Stimulated activated CD4-positive, alpha-beta T cell treated with anti-CD3 and anti-CD28 coated beads, Interleukin-15, amount 100 ng/mL, for 1 hour (primary cell): ENCODE measurements at places on chromosomes 3 and 15.
A peak's percentile ranks its signal among the peaks of the same experiment; 100 is the strongest.

DNA sequence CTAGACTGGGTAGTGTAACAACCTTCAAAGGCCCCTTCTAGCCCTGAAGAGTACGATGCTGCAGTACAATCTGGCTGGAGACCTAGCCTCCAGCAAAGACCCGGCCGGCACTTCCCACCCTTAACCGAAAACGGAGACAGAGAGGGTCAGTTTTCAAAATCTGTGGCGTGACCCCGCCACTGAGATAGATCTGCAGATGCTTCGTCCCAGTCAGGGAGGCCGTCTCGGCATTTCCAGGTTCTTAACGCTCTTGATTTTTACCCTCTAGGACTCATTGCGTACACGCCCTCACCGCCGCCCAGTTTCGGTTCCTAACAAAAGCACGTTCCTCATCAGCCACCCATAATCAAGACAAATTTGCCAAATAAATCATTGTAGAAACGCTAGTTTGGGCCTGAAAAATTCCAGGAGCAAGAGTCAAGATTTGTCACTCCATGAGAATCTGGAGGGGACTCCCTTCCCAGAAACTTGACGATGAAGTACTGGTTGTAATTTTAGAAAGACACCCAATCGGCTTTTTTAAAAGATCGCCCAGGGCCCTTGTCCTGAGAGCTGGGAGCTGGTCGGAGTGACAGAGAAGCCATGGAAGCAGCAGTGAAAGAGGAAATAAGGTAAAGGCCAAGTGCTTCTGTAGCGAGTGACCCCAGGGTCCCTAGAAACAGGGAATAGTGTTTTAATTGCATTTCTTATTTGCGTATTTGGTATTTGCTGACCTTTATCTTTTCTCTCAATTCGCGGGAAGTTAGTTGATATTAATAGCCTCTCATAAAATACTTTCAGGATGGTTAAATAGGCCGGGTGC is 868 bp upstream of the TMEM87A start:
- DNase-seq: peak; percentile 48

DNA sequence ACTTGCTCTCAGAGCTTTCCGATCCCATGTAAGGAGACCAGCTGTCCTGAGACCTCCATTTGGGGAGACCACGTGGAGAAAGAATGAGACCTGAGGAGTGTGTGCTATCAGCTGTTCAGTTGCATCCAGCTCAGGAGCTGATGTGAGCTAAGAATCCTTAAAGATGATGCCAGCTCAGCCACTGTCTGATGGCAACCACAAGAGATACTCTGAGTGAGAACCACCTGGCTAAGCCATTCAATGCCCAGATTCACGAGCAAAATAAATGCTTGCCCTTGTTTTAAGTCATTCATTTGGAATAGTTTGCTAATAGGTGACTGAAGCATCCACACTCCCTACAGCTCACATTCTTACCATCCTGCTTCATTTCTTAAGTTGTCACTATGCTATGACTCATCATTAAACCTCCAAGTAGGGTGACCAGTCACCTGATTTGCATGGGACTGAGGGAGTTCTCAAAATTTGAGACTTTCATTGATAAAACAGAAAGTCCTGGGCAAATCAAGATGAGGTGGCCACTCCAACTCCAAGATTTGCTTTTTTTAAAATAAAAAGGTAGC is 56.4 kb downstream of the SPTSSB start:
- no peak for DNase-seq

GRCh38 chr15:79117442-79118204 is 27.0 kb upstream of the RASGRF1 start:
- DNase-seq: no peak

- DNase-seq: no peak
These were observed 231.9 kb downstream of the NSUN3 start for GRCh38 chr3:94294806-94295205.

- no peak for DNase-seq
These were observed 91.4 kb upstream of the POU1F1 start for GRCh38 chr3:87367736-87368135.

DNA sequence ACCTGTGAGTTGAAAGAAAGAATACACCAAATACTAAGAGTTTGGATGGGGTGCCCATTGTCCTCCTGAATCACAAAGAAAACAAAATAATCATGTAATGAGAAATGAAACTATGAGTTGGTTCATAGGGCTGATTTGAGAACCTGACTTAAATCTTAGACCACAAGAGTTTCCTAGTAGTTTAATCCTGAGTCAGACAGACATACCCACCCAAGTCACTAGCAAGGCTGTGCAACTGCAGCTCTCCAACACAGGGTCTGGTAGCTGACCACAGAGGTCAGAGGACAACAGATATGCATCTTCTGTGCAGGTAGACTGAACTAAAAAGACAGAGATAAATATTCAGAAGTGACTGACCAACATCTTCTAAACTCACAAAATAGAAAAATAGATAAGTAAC is 296.3 kb upstream of the TMCO5A start:
- no peak for DNase-seq

- DNase-seq: no peak
These were observed 4.3 kb downstream of the DNASE1L3 start for GRCh38 chr3:58206406-58207011.

GRCh38 chr3:138070006-138070405 is 45.4 kb downstream of the DZIP1L start:
- no peak for DNase-seq

- DNase-seq: no peak
These were observed 94.3 kb downstream of the RYR3 start for GRCh38 chr15:33405096-33405495.

GRCh38 chr3:128376516-128376915 is 90.2 kb downstream of the DNAJB8 start:
- no peak for DNase-seq

GRCh38 chr15:28955160-28955992 is 69.6 kb downstream of the APBA2 start:
- no peak for DNase-seq

- no peak for DNase-seq
These were observed 101.9 kb downstream of the SERPINI1 start for GRCh38 chr3:167837466-167837865.

GRCh38 chr3:118641608-118642007 is 393.0 kb downstream of the IGSF11 start:
- DNase-seq: no peak

GRCh38 chr3:188060840-188061544 is 93.0 kb upstream of the LPP start:
- DNase-seq: peak; percentile 16

DNA sequence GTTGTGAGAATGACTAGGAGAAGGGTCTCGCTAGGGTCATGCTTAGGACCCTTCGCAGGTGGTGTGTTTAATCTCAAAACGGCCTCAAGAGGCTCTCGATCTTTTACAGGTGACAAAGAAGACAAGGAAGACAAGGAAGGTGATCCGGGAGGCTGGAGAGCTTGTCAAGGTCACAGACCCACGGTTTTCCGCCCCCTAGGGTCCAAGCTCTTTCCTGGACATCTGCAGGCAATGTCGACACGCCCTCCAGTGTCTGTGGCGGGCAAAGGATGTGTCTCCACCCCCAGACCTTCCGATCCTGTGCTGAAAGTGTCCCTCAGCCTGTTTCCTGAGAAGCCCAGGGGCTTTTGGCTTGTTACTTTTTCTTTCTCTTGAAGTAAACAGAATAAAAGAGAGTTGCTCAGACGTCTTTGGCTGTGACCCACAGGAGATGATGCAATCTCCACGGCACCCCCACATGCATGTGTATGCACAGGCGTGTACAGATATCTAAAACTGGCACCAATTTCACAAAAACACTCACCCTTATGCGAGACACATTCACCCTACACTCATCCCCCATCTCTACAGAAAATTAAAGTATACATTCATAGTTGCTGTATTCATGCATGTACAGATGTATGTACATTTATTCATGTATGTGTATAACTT is 108.8 kb downstream of the KLF13 start:
- DNase-seq: peak; percentile 67

DNA sequence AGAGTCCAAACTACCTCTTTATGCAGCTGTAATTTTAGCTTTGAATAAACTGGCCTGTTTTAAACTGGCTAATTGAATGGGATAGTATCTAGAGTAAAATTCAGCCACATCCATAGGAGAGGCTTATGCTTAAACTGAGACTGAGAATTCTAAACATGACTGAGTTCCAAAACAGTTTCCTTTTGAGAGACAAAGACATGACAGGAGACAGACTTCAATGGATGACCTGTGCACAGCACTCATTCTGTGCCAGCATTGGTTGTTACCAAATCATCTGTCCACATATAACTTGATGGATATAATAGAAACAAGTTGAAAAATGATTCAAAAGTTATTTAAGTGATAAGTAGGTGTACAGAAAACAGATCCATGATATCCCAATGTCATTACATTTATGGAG is 20.9 kb downstream of the IL12A start:
- no peak for DNase-seq

DNA sequence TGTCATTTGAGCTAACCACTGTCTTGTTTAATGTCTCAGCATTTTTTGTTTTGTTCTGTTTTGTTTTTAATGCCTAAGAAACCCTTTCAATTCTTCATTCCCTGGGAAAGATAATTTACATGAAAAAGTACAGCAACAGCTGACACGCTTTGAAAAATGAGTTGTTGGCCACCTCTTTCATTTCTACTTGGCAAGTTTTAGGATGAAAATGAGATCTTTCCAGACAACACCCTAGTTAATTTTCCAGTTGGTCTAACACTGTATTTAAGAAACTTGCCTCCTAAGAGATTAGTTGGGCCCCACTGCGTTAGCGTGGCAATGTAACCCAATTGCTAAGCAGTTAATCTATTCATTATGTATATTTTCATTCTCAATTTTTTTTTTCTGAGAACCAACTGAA is 194.0 kb upstream of the LRRN1 start:
- DNase-seq: no peak

DNA sequence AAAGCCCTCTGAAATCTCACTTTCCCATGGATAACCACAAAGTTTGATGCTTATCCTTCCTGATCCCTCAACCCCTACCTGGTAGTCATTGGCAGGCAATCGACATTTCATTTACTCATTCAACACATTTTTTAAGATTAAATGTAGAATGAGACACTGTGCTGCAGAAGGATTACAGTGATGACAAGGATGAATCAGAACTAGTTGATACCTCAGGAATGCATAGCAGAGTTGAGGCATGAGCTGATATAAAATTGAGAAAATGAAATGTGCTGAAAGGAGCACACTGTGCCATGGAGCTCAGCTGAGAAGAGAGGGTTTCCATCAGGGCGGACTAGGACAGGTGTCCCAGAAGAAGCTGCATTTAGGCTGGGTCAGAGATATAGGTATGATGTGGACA is 48.9 kb upstream of the ACTL6A start:
- DNase-seq: no peak

DNA sequence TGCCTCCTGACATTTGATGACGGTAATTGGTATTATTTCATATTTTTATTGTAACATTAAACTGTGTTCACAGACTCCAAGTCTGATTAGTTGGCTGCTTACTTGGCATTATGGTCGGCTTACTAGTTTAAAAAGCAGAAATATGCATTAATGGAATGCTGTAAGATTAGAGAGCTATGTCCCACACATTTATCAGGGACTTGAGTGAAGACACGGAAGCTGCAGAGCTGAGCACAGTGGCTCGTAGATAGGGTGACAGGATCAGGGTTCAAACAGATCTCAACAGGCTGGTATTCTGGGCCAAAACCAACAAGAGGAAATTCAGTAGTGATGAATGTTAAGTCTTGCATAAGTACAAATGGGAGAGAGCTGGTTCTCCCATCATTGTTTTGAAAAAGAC is 113.8 kb downstream of the ADAMTSL3 start:
- no peak for DNase-seq

DNA sequence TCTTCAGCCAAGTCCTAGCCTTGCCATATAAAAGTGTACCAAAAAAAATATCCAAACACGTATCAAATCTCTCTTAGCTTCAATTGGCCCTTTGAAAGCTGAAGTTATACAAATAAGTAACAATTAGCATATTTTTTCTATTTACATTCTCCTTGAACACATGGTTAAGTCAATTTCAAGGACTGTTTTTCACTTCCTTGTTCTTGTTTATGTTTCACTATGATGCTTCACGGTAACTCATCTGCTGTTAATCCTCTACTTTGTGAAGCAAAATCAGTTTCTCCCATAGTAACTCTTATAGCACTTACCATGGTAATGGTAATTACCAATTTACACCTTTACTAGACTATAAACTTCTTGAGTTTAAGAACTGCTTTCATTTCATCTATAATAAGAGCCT is 10.6 kb upstream of the SPRED1 start:
- no peak for DNase-seq

GRCh38 chr3:115657168-115657567 is 33.9 kb downstream of the GAP43 start:
- DNase-seq: no peak

DNA sequence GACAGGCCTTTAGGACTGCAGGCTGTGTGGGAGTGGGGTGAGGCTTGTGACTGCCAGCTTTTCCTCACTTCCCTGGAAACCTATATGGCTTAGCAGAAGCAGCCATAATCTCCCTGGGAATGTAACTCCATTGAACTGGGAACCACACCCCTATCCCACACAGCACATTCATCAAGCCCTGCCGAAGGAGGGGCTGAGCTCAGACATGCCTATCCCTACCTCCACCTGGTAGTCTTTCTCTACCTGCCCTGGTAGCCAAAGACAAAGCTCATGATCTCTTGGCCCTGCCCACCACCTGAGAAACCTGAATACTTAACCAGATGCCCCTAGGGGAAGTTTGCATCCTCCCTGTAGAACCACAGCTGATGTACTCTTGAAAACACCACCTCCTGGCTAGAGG is 219.8 kb downstream of the UNC13C start:
- no peak for DNase-seq

- no peak for DNase-seq
These were observed 8.6 kb upstream of the SRP14 start for GRCh38 chr15:40047415-40048210.

GRCh38 chr3:49638445-49638844 is 35.7 kb upstream of the APEH start:
- DNase-seq: no peak

DNA sequence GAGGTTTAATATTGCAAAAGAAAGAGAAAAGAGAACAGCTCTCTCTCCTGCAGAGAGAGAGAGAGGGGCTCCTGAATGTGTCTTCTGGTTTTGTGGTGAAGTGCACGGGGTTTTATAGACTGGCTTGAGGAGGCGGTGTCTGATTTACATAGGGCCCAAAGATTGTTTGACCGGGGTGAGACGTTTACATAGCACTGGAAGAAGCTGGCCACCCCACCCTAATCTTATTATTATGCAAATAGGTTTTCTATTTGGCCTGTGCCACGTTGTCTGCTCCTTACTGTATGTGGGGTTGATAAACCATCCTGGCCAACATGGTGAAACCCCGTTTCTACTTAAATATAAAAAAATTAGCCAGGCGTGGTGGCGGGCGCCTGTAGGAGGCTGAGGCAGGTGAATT is 268.6 kb downstream of the SV2B start:
- DNase-seq: no peak
